ENCODE measurements at places on chromosomes 4 and X.

- no peak for DNase-seq
Observed at GRCh38 chr4:7247946-7248345, 55.6 kb downstream of the SORCS2 start.

DNA sequence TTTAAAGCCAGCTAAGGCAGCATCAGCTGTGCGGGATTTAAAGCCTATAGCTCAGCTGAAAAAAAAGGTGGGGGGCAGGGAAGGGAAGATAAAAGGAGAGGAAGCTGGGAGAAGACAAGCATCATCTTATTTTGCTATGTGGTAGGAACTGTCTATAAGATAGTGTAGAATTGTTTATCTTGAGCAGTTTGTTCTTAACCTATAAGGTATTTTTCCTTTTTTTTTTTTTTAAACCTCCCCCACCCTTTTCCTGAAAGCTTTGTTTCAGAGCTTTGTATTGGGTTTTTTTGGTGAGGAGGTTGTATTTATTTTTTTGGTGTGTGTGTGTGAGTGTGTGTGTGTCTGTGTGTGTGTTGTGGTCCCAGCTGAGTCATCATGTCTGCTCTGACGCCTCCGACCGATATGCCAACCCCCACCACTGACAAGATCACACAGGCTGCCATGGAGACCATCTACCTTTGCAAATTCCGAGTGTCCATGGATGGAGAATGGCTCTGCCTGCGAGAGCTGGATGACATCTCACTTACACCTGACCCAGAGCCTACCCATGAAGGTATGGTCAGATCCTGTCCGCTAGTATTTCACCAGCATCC is 531 bp downstream of the RUFY3 start:
- DNase-seq, result peak; percentile 73

DNA sequence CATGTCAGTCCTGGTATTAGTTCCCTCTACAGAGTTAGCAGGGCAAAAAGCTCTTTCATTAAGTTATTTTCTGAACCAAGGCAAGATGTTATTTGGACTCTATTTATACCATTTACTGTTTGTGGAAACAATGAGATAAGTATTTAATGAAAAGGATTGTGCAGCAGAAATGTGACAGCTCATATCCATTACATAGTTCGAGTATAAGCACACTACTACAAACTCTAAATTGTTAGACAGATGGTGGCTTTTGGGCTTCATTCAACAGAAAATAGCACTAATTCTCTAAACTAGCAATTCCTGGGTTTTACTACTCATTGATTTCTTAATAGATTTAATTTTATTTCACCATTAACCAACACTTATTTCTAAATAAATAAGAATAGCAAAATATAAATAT is 95.2 kb upstream of the ANK2 start:
- DNase-seq, result no peak

GRCh38 chrX:87528487-87528886 is 10.9 kb downstream of the KLHL4 start:
- no peak for DNase-seq

DNA sequence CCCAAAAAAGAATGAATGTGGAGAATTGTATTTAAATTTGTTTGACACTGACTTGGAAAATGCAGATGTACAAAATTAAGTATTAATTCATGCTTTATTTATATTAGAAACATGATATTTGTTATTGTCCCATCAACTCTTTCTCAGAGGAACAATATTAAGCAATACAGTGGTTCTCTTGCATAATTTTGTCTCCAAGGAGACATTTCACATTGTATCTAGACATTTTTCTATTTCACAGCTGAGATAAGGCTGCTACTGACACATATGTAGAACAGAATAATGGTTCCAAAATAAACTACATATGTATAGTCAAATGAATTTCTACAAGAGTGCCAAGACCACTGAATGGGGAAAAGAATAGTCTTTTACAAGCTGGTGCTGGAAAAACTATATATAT is 427.9 kb upstream of the SPANXN1 start:
- no peak for DNase-seq

GRCh38 chr4:105272002-105272401 is 125.3 kb downstream of the TET2 start:
- no peak for DNase-seq

DNA sequence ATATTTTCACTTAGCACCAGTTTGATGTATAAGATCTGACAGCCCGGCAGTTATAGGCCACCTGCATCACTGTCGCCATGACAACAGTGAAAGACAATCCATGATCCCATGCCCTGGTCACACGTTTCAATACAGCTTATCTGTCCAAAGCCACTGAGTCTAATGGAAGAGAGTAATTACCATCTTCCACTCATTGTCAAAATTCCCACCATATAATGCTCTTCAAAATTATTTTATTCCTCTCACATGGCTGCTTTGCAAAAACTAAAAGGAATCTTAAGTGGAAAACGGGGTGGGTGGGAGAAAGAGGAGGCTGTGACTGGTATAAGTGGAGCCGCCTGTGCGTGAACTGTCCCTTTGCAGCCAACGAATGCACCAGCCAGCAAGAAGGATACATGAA is 44.2 kb downstream of the MAML3 start:
- DNase-seq, result no peak

GRCh38 chrX:17038681-17039161 is 92.3 kb downstream of the REPS2 start:
- peak; percentile 20 for DNase-seq

- no peak for DNase-seq
Observed at GRCh38 chr4:20675786-20676185, 24.5 kb upstream of the PACRGL start.

- DNase-seq, result no peak
Observed at GRCh38 chr4:142449771-142450373, 396.2 kb downstream of the INPP4B start.

GRCh38 chr4:162116095-162116779 is 47.6 kb downstream of the FSTL5 start:
- no peak for DNase-seq

DNA sequence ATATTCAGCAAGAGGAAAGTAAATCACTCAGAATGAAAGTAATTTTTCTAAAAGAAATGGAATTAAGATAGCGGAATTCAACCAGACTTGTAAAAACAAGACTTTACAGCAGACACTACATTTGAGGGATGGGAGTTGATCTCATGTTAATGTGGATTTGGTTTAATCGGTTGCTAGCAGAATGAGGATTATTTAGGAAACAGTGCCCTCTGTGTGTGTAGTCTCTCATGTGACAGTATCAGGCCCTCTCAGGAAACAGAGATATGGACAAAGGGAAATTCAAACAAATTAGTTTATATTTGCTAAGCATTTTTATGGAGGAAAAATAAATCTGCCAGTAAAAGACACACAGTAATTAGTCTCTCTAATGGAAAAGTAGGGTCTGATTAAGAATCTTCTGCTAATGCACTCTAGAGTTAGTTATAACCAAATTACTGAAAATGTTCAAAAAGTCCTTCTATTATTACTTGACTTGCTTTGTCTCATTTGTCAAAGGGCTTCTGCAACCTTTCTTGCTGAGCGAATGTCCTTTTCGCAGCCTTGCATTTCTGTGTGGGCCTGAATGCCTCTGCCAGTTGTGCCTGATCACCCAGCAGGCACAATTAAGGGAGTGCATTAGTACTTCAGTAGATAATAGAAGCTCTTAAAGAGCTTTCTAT is 1282.3 kb upstream of the TENM3 start:
- DNase-seq, result no peak

DNA sequence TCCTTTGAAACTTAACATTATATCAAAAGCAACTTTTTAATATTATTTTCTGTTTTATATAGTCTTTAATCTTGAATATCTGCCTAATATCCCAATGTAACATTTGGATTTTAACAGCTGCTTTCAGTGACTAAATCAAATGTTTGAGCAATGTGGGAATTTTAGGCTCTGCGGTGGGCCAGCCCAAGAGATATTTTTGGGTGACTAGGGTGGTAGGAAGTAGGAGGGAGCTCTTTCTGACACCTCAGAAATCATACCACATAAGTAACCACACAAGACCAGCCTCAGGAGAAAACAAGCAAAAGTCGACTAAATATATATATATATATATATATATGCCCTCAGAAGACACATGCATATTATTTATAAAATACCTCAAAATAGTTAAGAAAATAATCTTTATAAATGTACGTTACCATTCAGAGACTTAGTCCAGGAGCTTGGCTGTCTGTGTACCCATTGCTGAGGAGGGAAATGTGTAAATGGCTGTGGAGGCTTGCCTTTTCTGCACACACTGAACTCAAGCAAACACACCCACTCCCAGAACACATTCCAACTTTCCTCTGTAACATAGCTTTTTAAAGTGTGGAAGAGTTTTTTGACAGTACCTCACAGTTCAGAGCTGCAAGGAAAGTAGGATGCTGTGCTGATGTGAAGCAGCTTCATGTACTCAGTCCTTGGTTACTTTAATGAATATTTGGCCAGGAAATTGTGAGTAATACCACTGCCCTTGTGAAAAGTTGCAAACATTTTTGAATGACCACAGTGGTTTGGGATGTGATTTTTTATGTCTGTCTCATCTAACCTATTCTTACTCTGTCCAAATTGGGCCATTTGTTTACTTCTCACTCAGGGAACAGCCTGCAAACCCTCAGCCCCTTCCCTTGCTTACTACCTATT is at the start of gene RTL3:
TSS of gene RTL3 (minus strand) at position 484 of the 900 bp plus-strand sequence. CDS start 908 bp downstream, outside the sequence.
- peak; percentile 91 for DNase-seq

DNA sequence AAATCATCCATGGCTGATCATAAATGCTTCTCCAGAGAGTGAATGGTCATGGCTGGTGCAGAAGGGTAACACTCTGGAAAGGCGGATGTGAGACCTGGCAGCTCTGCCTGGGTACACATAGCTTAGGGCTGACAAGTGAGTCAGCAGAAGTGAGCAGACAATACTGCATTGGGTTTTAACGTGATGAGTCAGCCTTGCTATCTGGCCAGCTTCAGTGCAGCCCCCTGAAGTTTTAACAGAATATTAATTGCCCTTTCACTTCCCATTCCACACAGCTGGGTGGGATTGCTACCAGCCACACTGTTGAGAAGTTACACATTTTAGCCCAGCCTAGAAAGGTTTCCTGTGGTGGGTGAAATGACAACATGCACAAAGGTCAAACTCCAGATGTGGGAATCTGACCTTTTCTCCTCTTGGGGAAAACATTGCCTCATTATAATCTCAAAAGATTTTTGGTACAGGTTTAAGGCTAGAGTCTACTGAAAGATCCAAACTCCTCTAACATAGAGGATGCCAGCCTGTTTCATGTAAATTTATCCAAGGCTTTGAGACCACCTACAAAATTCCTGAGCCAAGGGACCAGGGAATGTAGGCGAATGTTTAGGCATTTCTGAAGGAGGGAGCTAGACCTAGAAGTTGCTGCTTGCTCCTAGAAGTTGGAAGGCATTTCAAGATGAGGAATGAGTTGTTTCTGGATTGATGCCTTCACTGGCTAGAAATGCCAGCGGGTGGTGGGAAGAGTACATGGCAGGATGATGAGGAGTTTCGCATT is 230.3 kb upstream of the PGRMC2 start:
- DNase-seq, result peak; percentile 98

GRCh38 chr4:47668810-47669408 is 169.0 kb downstream of the CORIN start:
- peak; percentile 60 for DNase-seq

- no peak for DNase-seq
Observed at GRCh38 chr4:113772319-113772718, 10.8 kb upstream of the CAMK2D start.

DNA sequence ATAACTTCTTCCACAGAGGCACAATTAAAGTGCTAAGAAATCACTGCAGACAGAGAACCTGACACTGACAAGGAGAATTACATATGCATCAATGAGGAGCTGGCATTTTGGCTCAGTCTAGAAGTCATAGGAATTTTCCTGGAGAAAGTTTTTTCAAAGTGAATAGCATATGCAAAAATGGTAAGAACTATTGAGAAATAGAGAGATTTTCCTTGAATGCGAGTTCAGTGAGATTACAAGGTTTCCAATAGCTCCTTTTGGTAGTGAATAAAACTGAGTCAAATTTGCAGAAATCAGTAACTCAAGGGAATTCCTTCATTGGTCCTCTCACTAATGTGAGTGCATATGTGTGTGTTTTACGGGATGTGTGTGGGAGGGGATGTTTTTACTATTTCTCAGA is 557.5 kb downstream of the PPARGC1A start:
- no peak for DNase-seq

DNA sequence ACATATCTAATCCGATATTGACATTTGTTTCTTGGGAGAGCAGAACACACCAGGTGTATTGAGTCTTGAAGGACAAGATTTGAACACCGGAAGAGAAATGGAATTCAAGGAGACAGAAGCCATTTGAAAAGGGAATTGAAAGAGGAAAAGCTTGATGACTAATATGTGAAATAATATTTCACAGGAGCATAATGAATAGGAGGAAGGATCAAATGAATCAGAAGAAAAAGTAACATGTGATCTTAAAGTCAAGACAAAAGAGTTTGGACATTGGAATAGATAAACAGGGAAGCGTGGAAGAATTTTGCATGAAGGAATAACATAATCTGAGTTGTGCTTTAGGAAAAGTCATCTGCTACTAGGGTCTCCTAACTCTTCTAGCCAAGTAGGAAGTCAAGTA is 145.5 kb upstream of the PDHA2 start:
- DNase-seq, result no peak

- no peak for DNase-seq
Observed at GRCh38 chr4:1656132-1656531, 28.0 kb downstream of the FAM53A start.

DNA sequence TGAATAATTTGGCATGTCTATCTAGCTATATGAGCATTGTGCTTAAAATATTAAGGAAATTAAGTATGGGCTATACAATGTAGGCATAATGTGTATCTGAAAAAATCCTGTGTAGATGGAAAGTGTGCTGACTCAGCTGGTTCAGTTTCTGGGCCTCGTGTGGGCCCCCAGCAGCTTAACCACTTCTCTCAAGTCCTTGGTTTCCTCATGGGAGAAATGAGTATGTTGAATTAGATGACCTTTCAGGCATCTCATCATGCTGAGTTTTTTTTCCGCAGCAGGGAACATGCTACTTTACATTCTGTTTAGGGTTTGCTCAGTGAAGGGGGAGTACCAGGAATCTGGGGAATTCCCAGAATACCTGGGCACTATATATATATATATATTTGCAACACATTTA is 30.5 kb downstream of the RHOH start:
- DNase-seq, result no peak

GRCh38 chrX:30814978-30815377 is 74.1 kb downstream of the TAB3 start:
- no peak for DNase-seq

DNA sequence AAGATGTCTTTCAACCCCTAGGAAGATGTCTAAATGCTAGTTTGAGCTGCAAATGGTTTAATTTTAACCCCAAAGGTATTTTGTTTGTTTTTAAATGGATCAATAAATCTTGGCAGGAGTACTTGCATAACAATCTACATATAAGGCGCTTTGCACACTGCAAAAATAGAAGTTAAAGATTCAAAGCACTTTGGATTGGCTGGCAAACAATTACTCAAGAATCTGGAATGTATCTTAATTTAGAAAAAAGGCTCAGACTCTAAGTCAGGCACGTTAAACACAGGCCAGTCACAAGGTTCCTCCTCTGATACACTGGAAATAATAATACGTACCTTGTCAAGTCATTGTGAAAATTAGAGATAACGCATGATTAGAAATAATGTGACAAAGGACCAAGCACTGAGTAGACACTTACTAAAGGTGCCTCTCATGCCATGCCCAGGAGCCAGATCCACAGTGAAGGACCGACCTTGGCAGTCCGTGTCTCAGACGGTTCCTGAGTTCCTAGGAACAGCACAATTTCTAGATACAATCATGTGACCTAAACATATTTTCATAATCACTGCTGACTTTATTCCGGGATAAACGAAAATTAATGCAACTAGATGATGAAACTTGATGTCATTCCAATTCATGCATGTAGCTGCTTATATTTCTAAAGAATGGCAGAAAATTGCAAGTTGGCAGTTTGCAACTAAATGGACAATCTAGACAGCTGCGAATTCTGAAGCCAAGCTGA is 49.6 kb downstream of the PROM1 start:
- DNase-seq, result peak; percentile 56

GRCh38 chrX:40132751-40133150 is 35.0 kb upstream of the BCOR start:
- DNase-seq, result peak; percentile 84

Data from EH (cell line).